ENCODE measurements at places on chromosomes 16 and 17.
A peak's percentile ranks its signal among the peaks of the same experiment; 100 is the strongest.

DNA sequence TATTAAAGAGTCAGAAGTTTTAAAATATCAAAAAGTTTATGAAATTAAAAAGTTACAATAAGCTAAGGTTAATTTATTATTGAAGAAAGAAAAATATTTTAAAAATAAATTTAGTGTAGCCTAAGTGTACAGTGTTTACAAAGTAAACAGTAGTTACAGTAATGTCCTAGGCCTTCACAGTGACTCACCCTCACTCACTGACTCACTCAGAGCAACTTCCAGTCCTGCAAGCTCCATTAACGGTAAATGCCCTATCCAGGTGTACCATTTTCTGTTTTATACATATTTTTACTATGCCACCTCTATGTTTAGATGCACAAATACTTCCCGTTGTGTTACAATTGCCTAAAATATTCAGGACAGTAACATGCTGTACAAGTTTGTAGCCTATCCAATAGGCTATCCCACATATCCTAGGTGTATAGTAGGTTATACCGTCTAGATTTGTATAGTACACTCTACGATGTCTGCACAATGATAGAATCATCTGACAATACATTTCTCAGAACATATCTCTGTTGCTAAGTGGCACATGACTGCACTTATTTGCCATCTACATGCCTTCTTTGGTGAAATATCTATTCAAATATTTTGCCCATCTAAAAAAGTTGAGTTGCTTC lies 67.2 kb upstream of the WSB1 start:
- no peak for DNase-seq

GRCh38 chr17:51029142-51029541 lies 91.5 kb downstream of the SPAG9 start:
- DNase-seq: no peak

GRCh38 chr16:84940670-84941551 lies 70.4 kb downstream of the ZDHHC7 start:
- no peak for DNase-seq

DNA sequence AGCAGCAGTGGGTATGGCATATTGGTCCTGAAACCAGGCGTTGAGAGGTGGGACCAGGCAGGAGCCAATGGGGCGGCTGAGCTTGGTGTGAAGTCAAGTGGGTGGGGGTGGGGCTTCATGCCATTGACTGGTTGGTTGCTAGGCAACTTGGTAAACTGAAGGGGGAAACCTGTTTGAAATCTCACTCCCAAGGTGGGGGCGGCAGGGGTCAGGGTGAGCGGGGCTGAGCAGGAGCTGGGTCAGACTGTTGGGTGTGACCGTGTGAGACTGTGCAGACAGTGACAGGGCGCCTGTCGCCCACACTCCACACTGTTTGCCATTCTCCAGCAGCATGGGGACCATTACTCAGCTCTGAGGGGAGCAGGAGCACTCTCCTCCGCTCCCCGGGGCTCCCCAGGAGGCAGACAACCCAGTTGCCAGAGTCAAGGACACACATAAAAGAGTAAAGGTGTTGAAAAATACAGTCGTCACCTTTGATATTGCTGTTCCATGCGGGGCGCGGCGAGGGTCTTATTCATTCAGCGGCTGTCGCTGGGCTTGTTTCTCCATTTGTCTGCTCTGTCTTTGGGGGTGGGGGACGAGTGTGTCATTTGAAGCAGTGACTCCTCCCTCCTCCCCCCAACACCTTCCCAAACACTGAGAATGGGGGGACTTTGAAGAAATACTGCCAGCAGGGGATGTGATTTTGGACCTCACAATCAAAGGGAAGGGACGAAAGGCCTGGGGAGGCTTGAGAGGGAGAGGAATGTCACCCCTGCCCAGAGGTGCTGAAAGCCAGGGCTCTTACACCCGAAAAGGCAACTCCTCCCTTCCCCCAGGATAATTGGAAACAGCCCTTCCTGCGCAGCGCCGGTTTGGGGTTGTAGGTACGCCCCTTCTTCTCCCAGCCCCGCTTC lies 1.2 kb upstream of the EFNB3 start:
- no peak for DNase-seq

GRCh38 chr16:55526441-55526840 lies 17.6 kb downstream of the LPCAT2 start:
- DNase-seq: no peak

DNA sequence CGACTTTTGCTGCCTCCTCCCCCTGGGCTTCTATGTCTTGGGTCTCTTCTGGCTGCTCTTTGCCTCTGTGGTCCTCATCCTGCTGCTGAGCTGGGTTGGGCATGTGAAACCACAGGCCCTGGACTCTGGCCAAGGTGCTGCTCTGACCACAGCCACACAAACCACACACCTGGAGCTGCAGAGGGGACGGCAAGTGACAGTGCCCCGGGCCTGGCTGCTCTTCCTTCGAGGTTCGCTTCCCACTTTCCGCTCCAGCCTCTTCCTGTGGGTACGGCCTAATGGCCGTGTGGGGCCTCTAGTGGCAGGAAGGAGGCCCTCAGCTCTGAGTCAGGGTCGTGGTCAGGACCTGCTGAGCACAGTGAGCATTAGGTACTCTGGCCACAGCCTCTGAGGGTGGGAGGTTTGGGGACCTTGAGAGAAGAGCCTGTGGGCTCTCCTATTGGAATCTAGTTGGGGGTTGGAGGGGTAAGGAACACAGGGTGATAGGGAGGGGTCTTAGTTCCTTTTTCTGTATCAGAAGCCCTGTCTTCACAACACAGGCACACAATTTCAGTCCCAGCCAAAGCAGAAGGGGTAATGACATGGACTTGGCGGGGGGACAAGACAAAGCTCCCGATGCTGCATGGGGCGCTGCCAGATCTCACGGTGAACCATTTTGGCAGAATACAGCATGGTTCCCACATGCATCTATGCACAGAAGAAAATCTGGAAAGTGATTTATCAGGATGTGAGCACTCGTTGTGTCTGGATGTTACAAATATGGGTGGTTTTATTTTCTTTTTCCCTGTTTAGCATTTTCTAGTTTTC lies 2.3 kb downstream of the GP1BA start:
- DNase-seq: peak; percentile 75

DNA sequence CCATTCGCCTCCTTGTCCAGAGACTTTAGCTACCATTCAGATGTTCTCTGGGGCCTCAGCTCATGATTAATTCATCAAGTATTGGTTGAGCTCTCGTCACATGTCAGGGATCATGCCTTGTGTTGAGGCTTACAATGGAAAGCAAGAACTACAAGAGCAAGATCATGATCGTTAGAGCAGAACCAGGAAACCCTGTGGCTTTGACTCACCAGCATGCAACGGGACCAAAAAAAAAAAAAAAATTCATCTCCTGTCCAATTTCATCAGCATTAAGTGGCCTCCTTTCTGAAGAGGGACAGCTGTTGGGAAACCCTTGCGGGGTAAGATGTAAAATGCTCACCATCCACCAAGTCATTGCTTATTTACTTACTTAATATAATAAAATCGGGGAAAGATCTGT lies 12.1 kb upstream of the USP10 start:
- no peak for DNase-seq

- no peak for DNase-seq
Measured at GRCh38 chr16:19446886-19447285, 29.2 kb downstream of the TMC5 start.

DNA sequence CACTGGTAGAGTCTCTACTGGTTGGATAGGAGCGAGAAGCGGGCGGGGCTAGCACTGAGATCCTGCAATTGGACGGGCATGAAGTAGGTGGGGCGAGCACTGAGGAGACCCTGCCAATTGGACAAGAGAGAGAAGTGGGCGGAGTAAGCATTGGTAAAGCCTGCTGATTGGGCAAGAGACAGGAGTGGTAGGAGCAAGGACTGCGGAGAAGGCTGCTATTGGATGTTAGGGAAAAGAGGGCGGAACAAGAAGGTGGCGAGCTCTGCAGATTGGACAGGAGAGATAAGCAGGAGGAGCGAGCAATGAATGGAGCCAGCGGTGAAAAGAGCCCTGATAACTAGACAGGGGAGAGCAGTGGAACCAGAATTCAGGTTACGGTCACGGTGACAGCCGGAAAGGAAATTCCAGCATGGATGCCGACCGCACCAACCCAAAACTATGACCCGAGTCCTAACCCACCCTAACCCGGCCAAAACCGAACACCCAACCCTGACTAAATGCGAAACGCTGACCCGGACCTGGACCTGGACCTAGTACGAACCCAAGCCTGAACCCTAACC lies 4.8 kb downstream of the SCGB1C2 start:
- peak; percentile 46 for DNase-seq

DNA sequence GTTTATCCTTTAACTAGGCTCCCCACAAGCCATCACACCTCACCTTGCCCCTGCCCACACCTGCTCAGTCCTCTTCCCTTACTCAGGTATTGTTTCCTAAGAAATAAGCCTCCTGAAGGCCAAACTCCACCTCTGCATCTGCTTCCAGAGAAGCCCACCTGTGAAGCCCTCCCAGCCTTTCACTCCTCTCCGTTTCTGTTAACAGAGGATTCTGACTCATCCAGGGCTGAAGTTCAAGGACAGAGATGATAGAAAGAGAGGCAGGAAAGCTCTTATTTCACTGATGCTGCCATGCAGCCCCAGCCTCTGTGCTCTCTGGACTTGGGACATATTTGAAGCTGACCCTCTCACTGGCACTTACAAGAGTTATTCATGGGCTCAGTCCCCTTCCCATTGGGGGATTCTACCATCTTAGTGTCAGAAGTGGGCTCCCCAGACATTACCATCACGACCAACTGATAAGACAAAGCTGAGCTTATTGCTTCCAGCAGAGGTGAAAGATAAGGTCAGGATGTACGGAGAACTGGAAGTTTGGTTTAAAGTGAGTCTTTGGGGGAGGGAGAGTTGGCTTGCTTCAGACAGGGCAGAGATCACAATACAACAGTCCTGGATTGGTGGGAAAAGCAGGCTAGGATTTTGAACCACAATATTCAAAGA lies 35.3 kb upstream of the XYLT2 start:
- DNase-seq: no peak
